H4 (cell line): ENCODE measurements at places on chromosomes 3 and 15. TPM values are rescaled to one million over a fixed set of nuclear protein-coding genes. Genes with fewer than 3 reads are reported as not detected.

The PLA2G4D gene
- not detected in 2 replicates for total RNA-seq

The PLCL2 gene
- total RNA-seq = 5.8 and 5.9 TPM in 2 replicates

The AGBL1 gene
- not detected in 2 replicates for total RNA-seq

The CAMK2N2 gene
- total RNA-seq = 0.47 and 1.6 TPM in 2 replicates

The IQCF5 gene
- total RNA-seq = not detected in 2 replicates

The CHRNA5 gene
- 27.0 and 39.4 TPM in 2 replicates for total RNA-seq

The VEPH1 gene
- total RNA-seq = 0.75 and 8.9 TPM in 2 replicates

The PLSCR2 gene
- not detected in 2 replicates for total RNA-seq
